ENCODE measurements at places on chromosomes 3 and 15. TPM values are rescaled to one million over a fixed set of nuclear protein-coding genes. Genes with fewer than 3 reads are reported as not detected.
A peak's percentile ranks its signal among the peaks of the same experiment; 100 is the strongest.

Gene SLC24A5
- not detected for total RNA-seq

Gene MESP2
- total RNA-seq, result not detected

GRCh38 chr3:20935791-20936190 is 749.8 kb upstream of the SGO1 start:
- H3K4me1 ChIP-seq, result no peaks in the 10 kb centered on the region
- no peaks in the 10 kb centered on the region for H3K36me3 ChIP-seq
- H3K27me3 ChIP-seq, result no peaks in the 10 kb centered on the region

Gene C3orf33
- 2.0 TPM for total RNA-seq

- no peaks in the 10 kb centered on the region for H3K36me3 ChIP-seq
- no peak for DNase-seq
- H3K4me1 ChIP-seq, result no peaks in the 10 kb centered on the region
- H3K4me3 ChIP-seq, result no peak overlapping the region
- H3K27ac ChIP-seq, result no peak overlapping the region
- H3K27me3 ChIP-seq, result no peaks in the 10 kb centered on the region
Observed at GRCh38 chr3:190941694-190942260, 79.3 kb upstream of the GMNC start.

Gene P3H2
- total RNA-seq, result not detected

Gene AGTR1
- total RNA-seq, result not detected

GRCh38 chr3:49872801-49873281 is 3.1 kb upstream of the CAMKV start:
- peaks cover 23% of the 10 kb centered on the region for H3K27me3 ChIP-seq
- no peaks in the 10 kb centered on the region for H3K4me1 ChIP-seq
- DNase-seq, result no peak

DNA sequence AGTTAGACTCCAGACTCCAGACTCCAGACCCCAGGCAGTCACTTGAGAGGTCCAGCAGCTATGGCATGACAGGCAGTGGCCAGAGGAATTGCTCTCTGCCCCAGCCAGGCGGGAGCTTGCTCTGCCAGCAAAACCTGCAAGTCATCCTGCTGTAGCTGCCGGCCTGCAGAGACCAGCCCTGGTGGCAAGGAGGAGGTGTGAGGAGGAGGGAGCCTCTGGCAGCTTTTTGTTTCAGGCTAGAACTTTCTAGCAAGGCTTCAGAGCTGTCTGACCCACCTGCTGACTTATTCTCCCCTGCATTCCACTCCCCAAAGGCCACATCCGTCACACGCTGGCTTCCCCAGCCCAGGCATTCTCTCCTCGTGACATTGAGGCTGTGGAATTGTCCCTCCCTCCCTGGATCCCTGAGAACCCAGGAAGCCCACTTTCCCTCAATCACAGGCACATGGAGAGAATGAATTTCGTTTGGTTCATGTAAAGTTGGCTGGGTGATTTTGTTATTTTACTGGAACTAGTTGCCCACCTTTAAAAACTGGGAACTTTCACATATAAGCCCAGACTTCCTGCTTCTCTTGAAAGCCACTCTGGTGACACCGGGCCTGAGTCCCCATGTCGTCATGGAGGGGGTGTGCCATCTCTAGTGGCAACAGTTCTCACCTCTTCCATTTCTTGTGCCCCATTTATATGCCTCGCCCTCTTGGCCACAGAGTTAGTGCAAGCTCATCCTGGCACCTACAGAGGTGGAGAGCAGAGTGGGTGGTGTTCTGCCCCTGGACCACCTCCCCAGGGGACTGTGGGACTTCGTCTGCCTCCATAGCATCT is 82.7 kb downstream of the ABHD5 start:
- H3K27me3 ChIP-seq, result peaks cover 2% of the 10 kb centered on the region
- DNase-seq, result no peak
- no peak overlapping the region for H3K4me3 ChIP-seq
- H3K4me1 ChIP-seq, result peaks cover 9% of the 10 kb centered on the region
- no peaks in the 10 kb centered on the region for H3K36me3 ChIP-seq

- DNase-seq, result no peak
- H3K27me3 ChIP-seq, result peaks cover 2% of the 10 kb centered on the region
- H3K4me3 ChIP-seq, result no peak overlapping the region
- H3K27ac ChIP-seq, result no peak overlapping the region
Observed at GRCh38 chr3:130293247-130293646, 52.2 kb upstream of the COL6A5 start.

DNA sequence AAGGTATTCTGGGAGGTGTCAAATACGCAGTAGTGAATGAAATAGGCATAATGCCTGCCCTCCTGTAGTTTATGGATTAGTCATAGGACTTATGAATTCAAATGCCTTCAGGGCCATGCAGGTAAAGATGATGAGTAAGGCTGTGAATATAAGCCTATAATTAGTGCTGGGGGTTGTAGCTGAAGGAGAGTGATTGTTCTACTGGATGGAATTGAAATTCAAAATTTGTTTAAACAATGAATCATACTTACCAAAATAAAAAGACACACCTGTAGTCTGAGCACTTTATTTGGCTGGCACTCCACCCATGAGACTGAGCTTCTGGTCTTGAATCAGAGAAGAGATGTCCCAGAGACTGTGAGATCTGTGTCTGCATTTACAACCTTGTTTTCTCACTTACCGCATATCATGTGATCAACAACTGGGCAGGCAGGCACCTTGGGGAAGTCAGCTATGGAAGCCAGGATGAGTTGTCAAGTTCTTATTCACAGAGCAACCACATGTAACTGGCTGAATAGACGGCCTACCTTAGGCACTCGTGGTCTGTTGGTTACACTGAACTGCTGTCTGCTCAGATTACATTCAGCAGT is 291.8 kb downstream of the NAALADL2 start:
- H3K27me3 ChIP-seq, result no peaks in the 10 kb centered on the region
- no peak overlapping the region for H3K27ac ChIP-seq
- H3K4me3 ChIP-seq, result no peak overlapping the region
- DNase-seq, result no peak

- DNase-seq, result no peak
- no peak overlapping the region for H3K4me3 ChIP-seq
- peaks cover 4% of the 10 kb centered on the region for H3K27me3 ChIP-seq
- no peaks in the 10 kb centered on the region for H3K36me3 ChIP-seq
Observed at GRCh38 chr3:125641891-125642290, 46.6 kb upstream of the OSBPL11 start.

DNA sequence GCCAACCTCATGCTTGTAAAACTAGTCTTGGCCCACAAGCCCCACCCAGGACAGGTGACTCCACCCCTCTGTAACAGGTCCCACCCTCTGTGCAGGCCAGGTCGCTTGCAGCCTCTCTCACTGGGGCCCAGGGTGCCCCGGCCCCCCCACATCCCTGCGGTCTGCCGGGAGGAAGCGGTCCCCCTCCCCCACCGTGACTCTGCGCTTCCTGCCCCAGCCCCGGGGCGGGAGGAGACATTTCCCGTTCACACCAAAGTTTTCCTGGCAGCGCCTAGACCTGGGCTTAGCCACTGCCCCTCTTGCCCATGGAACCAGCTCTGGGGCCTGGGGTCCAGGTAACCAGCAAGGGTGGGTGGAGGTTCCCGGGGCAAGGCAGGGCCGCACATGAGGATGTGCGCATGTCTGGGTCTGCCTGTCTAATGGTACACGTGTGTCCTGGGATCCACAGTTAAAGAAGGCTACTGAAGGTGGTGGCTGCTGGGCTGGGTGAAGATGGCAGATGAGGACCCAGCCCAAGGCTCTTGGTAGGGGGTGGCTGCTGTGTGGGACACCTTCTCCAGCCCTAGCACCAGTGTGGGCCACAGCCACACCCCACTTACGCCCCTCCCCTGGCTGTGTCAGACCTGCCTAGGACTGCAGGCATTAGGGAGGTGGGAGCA is 8.4 kb downstream of the NBEAL2 start:
- no peaks in the 10 kb centered on the region for H3K27me3 ChIP-seq
- DNase-seq, result peak; percentile 91
- peaks cover 79% of the 10 kb centered on the region for H3K4me1 ChIP-seq

Gene FAM174B
- total RNA-seq, result 4.9 TPM

- no peaks in the 10 kb centered on the region for H3K27me3 ChIP-seq
- no peak overlapping the region for H3K27ac ChIP-seq
- H3K4me1 ChIP-seq, result no peaks in the 10 kb centered on the region
Observed at GRCh38 chr3:135085652-135086436, 290.8 kb downstream of the EPHB1 start.

Gene UBAP1L
- 5.9 TPM for total RNA-seq
